Stimulated activated CD8-positive, alpha-beta memory T cell treated with anti-CD3 and anti-CD28 coated beads, Interleukin-15, amount 100 ng/mL, for 48 hours (primary cell): ENCODE measurements at places on chromosomes 4 and X.

DNA sequence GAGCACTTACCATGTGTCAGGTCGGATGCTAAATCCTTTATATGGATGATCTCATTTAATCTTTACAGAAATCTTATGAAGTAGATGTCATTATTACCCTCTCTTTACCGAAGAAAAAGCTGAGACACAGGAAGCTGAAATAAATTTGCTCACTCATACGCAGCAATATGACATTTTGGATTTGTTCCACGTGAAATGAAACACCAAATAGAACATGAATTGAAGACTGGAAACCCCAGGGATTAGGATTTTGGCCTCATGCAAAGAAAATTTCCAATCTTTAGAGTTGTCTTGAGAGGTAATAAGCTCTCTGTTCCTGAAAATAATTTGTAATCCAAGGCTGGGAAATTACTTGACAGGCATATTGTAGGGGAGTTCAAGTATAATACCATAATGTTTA lies 354.4 kb upstream of the CLNK start:
- no peak for DNase-seq

GRCh38 chr4:2961811-2962441 lies 1.3 kb downstream of the NOP14 start:
- peak; percentile 61 for DNase-seq

DNA sequence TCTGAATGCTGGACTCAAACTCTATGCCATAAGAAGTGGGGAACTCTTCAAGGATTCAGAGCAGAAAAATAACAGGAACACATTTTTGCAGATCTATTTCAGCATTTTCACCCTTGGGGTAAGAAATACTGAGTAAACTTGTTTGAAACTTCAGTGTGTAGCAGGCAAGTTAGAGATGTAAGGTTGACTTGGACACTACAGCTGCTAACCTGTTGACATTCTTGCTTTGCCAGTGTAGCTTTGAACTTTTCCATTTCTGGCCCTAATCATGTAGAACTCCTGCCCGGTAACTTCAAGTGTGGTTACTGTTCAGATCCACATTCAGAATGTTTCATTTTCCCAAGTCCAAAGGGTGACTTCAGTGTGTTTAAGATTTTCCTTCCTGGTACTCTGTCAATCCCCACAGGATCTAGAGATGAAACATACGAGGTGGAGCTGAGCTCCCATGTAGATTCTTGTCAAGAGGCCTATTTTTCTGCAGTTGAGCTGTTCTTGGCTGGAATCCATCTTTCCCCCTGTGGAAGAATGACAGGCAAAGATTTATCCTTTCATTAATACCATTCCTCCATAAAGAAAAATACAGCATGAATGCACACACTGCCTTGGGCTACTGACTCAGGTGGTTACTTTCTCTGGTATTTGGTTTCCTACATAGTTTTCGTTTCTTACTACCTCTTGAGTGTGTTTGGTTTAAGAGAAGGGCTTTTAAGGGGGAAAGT lies 34.1 kb downstream of the FHDC1 start:
- no peak for DNase-seq

DNA sequence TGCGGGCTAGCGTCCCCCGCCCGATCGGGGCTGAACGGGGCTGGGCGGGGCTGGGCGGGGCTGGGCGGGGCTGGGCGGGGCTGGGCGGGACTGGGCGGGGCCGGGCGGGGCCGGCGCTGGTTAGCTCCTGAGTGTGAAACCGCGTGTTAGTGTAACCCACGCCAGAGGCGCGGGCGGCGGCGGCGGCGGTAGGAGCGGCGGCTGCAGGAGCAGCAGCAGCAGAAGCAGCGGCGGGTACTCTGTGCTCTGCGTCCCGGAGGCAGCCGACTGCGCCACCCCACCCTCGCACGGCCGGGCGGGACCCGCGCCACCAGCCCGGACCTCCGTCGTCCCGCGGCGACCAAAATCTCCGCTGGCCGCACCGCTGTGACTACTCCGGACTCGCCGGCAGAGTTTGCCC lies 128.1 kb downstream of the LAS1L start:
- DNase-seq: peak; percentile 12

- no peak for DNase-seq
Measured at GRCh38 chrX:41381685-41382084, 47.7 kb downstream of the DDX3X start.

GRCh38 chr4:104163820-104164219 lies 330.9 kb downstream of the CXXC4 start:
- no peak for DNase-seq

DNA sequence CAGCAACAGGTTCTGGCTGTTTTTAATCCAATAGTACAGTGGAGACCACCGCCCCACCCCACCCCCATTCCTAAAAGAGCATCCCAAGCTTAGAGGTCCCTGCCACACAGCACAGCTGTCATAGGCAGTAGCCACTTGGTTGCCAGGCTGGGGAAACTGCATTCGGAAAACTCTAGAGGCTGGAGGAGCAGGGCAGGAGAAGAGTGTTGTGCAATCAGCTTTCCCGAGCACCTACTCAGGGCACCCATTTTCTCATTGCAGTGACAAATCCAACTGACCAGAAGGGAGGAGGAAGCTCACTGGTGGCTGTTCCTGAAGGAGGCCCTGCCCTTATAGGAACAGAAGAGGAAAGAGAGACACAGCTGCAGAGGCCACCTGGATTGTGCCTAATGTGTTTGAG lies 1.1 kb downstream of the CXCL1 start:
- no peak for DNase-seq

GRCh38 chr4:138259824-138260223 lies 17.7 kb upstream of the SLC7A11 start:
- no peak for DNase-seq

DNA sequence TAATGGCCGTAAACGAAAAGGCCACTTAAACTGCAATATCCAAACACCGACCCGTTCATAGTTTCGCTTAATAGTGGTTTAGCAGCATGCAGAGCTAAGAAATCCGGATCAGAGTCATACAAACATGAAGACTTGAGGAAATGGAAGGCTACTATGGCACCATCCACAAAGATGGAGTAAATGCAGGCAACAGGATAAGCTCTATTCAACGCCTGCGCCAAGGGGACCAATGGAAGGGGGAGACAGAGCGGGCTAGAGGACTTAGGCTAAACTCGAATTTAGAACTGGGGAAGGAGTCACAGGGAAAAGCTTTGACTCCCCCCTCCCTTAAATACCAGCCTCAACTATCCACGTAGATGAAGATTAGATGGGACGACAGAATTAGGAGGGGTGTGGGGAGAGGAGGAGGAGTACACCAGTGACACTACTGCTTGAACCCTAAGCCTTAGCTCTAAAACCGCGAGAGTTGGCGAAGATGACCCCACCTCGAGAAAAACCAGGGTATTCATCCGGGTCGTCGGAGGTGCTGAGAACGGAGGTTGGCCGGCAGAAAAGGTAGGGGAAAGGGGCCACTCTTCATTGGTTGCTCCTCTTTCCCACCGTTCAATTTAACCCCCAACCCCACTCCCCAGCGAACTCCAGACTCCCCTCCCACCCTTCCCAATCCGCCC lies 3.5 kb downstream of the HUWE1 start:
- peak; percentile 4 for DNase-seq

DNA sequence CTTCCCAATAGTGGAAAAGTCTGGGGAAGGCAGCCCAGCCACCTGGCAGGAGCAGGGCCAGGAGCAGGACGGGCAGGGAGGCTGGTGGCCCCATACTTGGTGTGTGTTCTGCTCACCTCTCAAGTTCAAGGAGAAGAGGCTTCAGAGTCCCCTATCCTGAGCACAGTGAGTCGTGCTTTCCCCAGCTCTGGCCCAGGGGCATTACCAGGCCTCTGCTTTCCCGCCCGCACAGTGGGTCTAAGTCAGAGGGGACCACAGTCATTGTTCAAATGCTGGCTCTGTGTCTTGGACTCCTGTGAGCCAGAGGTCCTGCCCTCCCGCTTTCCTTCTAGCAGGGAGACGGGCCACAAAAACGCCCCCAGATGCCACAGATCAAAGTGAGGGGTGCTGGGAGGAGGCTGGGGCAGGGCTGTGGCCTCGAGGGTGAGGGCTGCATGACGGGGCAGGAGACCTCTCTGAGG lies 27.6 kb downstream of the HTRA3 start:
- DNase-seq: no peak

DNA sequence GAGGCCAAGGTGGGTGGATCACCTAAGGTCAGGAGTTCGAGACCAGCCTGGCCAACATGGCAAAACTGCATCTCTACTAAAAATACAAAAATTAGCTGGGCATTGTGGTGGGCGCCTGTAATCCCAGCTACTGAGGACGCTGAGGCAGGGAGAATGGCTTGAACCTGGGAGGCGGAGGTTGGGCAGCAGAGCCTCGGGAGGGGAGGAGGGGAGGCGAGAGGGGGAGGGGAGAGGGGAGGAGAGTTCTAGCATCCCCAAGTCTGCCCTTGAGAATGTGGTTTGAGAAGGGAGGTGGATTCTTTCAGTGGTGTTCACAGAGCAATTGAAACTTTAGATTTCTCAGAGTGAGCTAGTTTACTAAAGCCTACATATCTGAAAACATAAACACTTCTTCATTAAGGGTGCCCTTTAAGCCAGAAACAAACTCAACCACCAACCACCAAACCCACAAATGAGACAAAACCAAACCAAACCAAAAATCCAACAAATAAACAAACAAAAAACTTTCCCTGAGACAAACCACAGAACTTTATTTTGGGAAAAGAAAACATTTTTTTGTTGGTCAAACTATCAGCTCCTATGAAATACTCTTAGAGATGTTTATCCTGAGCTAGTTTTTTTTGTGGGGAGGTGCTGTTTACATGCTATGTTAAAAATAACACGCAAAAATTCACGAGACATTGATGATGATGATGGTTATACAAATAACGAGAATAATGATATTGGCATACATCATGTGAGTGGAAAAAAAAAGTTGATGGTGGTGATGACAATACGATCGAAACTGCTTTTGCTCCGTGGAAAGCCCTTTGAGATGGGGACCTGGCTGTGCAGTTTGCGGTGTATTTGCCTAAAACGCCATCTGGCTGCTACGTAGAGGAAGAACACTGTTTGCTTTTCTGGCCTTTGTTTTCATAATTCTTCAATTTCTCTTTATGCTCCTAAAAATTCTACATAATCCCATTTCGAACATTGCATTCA lies 98.2 kb upstream of the PRKX start:
- peak; percentile 14 for DNase-seq

DNA sequence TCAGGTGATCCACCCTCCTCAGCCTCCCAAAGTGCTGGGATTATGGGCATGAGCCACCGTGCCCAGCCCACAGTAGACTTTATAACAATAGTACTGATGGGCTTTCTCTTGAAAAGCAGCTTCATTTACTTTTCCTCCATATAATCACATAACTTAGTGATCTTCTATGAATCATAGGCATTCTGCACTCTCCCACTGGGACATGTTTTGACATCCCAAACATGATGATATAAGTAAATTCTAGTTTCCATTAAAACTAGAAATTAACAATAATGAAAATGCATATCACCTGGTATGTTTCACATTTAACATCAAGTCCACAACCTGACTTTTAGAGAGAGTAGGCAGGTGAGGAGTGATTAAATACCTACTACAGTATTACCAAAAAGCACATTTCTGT lies 96.5 kb downstream of the CAMK2D start:
- no peak for DNase-seq

DNA sequence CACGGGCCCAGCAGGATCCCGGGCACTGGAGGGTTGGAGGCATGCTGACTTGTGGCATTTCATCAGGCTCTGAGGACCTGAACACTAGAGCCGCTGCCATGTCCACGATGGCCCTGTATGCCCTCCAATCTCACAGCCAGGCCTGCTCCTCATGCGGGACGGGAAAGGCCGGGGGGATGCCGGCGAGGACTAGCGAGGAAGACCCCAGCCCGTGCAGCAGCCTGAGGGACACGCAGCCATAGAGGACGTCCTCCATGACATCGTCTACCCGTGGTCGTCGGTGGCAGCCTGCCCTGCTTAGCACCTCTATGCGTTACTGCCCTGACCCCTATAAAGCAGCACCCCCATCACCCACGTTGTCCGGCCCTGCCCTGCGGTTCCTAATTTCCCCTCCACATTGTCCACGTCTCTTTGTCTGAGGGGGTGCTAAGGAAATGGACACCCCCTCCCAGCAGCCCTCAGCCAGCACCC lies 32.6 kb downstream of the HMX1 start:
- DNase-seq: no peak

GRCh38 chr4:182640491-182640890 lies 276.7 kb downstream of the DCTD start:
- no peak for DNase-seq

- DNase-seq: no peak
Measured at GRCh38 chrX:102067966-102068723, 57.3 kb upstream of the TCEAL2 start.

GRCh38 chr4:38523524-38524448 lies 140.2 kb upstream of the KLF3 start:
- DNase-seq: peak; percentile 46

DNA sequence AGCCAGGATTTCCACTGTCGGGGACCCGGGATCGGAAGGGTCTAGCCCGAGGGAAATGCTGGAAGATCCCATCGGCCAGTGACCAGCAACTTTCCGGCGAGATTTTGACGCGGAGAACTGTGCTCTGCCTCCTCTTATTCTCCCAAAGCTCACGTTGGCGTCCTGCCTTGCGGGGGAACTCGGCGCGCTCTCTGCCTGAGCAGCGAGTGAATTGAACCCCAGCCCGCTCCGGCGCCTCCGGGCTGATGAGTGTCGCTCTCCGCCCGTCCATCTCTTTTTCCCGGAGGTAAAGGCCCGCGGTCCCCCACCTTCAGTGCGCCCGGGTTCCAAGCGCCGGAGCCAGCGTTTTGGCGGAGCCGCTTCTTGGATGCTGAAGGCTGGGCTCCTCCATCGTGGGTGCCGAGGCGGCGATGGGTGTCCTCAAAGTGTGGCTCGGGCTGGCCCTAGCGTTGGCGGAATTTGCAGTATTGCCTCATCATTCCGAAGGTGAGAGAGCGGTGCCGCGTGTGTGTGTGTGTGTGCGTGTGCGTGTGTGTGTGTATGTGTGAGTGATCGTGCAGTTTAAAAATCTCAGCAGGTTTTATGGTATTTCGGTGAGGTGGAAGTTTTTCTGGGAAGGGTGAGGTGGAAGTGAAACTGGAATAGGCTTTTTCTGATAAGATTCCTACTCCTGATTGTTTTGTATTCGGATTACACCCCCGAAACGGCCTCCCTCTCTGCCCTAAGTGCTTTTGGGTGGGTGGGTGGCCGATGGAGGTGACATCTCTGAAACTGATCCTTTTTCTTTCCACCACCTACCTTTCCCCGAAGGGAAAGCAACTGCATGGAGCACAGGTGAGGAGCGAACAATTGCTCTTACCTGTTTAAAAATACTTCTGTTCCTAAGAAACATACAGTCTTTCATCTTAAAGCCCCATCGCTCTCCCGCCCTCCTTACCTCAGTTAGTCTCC lies 752 bp downstream of the FRAS1 start:
- DNase-seq: no peak
